Central memory CD8-positive, alpha-beta T cell (primary cell): ENCODE measurements at places on chromosomes 4 and X.

- peak within 1 kb of the TSS; percentile 74 for H3K4me3 ChIP-seq
- no peaks in the 10 kb centered on the region for H3K27me3 ChIP-seq
- peak within 1 kb of the TSS; percentile 89 for H3K27ac ChIP-seq
- H3K36me3 ChIP-seq, result peaks cover 5% of the 10 kb centered on the region
Measured at GRCh38 chr4:122456231-122457116, at the start of gene IL2. Gene IL2 (minus strand): TSS chr4:122456725. CDS start chr4:122456440, 285 bp downstream.

GRCh38 chrX:50497114-50497513 lies 26.5 kb upstream of the DGKK start:
- no peak overlapping the region for H3K27ac ChIP-seq
- no peak for DNase-seq
- no peaks in the 10 kb centered on the region for H3K4me1 ChIP-seq
- peaks cover 24% of the 10 kb centered on the region for H3K27me3 ChIP-seq

DNA sequence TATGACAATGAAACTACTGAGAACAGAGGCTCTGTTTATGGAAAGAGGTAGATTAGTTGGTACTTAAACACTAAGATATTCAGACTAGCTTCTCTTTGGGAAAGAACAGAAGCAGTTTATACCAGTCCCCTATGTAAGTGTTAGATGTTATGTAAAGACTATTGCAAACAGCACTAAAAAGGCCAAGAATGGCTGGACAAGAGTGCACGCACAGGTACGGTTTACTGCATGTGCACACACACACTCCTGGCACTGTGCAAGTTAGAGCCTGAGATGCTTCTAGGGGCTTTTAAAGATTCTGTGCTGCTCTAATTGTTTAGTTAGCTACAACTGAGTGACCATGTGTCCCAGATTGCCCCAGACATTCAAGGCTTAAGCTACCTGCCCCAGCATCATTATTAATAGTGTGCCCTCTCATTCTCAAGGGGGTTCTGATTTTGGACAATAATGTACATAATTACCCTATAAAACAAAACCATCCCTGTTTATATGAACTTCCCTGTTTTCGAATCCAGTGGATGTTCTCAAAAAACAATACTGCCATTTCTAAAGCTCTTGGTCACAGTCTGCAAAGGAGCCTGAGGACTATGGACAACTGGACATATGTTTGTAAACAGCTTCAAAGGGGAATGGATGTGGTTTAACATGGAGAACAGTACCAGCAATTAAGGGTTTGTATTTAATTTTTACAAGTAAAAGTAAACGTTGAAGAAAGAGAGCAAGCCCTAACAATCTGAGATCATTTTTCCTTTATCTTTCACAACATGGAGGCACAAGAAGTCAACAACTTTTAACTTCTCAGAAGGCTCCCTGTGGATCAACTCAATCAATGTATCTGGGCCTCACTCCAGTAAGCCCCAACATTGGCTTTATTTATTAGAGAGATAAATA lies 2.0 kb downstream of the SETD7 start:
- H3K4me1 ChIP-seq, result peaks cover 28% of the 10 kb centered on the region
- H3K27ac ChIP-seq, result peak overlapping the region; percentile 99
- peak overlapping the region; percentile 96 for H3K4me3 ChIP-seq

GRCh38 chr4:127503111-127503510 lies 129.6 kb upstream of the INTU start:
- H3K27ac ChIP-seq, result no peak overlapping the region
- H3K4me3 ChIP-seq, result no peak overlapping the region
- no peaks in the 10 kb centered on the region for H3K4me1 ChIP-seq
- DNase-seq, result no peak
- no peaks in the 10 kb centered on the region for H3K27me3 ChIP-seq

DNA sequence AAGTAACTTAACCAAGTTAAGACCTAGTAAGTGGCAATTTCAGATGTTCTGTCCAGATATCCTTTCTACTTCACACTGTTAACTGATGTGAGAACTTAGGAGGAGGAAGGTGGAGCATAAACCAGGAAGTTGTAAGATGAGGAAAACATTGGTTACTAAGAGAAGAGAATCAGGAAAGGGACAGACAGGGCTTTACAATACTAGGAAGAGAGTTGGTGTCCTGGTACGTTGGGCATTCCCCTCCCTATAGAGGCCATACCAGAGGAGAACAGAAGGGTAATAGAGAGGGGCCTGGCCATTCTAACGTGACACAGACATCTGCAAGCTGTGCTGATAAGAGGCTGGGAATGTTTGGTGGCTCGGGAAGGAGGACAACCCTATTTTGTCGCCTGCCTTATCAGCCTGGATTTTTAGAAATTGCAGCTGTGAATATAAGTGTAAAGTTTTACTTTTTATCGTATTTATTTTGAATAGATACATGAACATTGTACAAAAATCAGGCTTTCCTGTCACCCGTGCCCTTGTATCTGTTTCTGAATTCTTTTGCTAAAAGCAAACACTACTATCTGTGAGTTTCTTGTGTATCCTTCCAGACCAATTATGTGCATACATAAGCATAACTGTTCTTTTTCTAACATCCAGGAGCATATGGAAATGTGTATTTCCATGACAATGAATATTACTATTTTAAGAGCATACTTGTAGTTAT lies 53.5 kb upstream of the HPRT1 start:
- H3K4me1 ChIP-seq, result peaks cover 7% of the 10 kb centered on the region
- peaks cover 3% of the 10 kb centered on the region for H3K36me3 ChIP-seq
- no peak for DNase-seq
- no peaks in the 10 kb centered on the region for H3K27me3 ChIP-seq
- no peak overlapping the region for H3K4me3 ChIP-seq

DNA sequence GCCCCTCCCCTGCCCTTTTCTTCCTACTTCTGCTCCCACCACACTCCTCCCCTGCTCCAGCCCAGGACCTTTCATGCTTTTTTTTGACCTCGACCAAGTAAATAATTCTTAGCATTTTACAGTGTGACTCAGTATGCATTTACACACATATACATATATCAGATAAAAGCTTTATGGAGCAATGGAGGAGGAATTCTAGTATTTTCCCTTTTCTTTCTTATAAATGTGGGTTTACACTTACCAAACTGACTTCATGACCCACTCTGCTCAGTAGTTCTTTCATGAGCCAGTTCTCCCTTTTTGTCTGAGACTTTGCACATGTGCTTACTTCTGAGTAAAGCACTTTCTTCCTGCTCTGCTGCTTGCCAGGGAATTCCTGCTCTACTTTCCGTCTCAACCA lies 111.8 kb upstream of the H2AZ1 start:
- no peak overlapping the region for H3K27ac ChIP-seq
- H3K4me1 ChIP-seq, result no peaks in the 10 kb centered on the region
- peaks cover 2% of the 10 kb centered on the region for H3K36me3 ChIP-seq
- no peak for DNase-seq

DNA sequence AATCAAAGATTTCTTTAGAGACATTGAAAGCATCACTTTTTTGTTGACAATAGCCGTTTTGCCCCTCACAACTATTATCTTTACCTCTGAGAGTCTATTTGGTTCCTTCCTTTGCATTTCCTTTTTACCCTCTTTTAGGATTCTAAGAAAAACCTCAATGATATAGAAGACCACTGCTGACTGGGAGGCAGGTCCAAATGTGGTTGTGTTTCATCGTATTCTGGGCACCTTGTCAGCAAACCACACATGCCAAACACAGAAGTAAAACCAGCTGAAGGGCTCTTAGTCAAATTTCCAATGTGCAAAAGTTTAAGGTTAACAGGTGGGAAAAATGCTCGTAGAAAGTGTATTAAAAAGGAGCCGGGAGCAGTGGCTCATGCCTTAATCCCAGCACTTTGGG lies 5.1 kb upstream of the PRMT9 start:
- H3K36me3 ChIP-seq, result peaks cover 4% of the 10 kb centered on the region
- H3K4me3 ChIP-seq, result no peak overlapping the region
- H3K4me1 ChIP-seq, result peaks cover 4% of the 10 kb centered on the region
- H3K27me3 ChIP-seq, result peaks cover 41% of the 10 kb centered on the region

- no peaks in the 10 kb centered on the region for H3K4me1 ChIP-seq
- H3K36me3 ChIP-seq, result no peaks in the 10 kb centered on the region
- DNase-seq, result no peak
- no peaks in the 10 kb centered on the region for H3K27me3 ChIP-seq
Measured at GRCh38 chr4:186778134-186778533, 54.5 kb upstream of the FAT1 start.

GRCh38 chr4:159487284-159487747 lies 384.4 kb downstream of the RAPGEF2 start:
- H3K27ac ChIP-seq, result no peak overlapping the region
- no peaks in the 10 kb centered on the region for H3K4me1 ChIP-seq
- H3K27me3 ChIP-seq, result peaks cover 30% of the 10 kb centered on the region
- H3K36me3 ChIP-seq, result no peaks in the 10 kb centered on the region

DNA sequence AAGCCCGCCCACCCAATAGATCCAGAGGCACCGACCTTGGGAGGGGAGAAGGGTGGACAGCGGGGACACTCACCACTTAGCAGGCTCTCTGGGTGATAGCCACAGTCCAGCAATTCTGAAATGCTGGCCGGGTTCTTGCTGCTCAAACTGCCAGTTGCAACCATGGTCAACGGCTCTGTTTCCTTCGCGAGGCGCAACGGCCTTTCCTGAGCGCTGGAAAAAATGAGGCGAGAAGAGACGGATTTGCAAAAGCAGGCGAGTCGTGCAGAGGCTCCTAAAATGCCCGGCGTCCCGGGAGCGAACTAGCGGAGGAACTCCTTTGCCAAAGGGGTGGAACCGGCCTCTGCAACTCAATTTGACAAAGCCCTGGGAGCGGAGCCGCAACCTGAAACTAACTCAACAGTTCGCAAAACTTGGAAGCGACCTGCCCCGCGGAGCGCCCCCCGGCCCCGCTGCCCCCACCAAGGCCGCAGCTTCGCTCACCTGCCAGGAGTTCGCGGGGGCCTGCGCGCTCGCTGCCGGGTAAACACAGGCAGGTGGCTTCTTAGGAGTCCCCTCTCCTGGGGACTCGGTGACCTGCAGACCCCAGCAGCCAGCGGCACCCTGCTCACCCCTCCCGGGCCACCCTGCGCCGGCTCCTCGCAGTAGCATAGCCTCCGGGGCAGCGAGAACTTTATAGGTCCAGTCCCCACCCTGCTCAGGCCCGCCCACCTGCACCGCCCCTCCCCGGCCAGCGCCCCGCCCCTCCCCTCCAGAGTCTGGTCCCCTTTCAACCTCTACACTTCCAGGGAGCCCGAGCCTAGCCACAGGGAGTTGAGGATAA lies at the start of gene DDIT4L:
Gene DDIT4L, minus strand, starts transcription at position 649 of the 823 bp plus-strand sequence. Its CDS starts 485 bp downstream, at position 164.
- H3K4me1 ChIP-seq, result peaks cover 15% of the 10 kb centered on the region
- peaks cover 36% of the 10 kb centered on the region for H3K27me3 ChIP-seq
- no peak within 1 kb of the TSS for H3K27ac ChIP-seq

DNA sequence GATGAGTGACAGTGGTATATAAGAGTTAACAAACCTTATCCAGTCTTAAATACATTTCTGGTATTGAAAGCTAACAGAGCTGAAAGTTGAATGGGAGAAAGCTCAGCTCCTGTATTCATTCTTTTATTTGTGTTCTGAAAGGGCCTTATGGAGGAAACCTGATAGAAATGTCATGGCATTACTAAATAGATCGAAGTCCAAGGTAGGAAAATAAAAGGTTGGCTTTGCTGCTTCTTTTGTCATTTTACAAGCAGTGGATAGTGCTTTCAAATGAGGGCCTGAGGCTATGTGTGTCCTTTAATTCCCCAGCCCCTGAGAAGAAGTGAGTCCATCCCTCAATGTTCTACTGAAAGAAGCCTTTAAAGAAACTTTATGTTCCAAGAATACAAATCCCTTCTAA lies 974.3 kb upstream of the INTU start:
- H3K4me3 ChIP-seq, result no peak overlapping the region
- no peak overlapping the region for H3K27ac ChIP-seq
- no peaks in the 10 kb centered on the region for H3K27me3 ChIP-seq
- no peaks in the 10 kb centered on the region for H3K36me3 ChIP-seq

GRCh38 chr4:78596111-78596742 lies 44.7 kb downstream of the ANXA3 start:
- H3K4me1 ChIP-seq, result no peaks in the 10 kb centered on the region
- peaks cover 23% of the 10 kb centered on the region for H3K27me3 ChIP-seq
- no peak for DNase-seq
- H3K36me3 ChIP-seq, result no peaks in the 10 kb centered on the region
- H3K4me3 ChIP-seq, result no peak overlapping the region

DNA sequence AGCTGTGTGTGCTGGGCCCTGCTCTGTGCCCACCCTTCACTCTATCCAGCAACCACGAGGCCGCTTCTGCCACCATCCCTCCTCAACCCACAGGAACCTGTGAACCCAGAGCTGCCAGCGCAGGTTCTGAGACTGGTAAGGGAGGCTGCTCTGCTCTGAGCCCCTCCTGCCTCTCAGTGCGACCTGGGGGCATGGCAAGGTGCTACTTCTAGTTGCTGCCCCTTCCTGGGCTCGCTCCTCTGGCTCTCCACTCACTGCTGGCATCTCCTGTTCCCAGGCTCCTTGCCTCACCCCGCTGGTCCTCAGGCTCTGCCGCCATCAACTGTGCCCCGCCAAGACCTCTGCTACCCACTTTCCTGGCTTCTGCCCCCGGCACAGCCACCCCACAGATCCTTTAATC lies 39.3 kb downstream of the RNF212 start:
- H3K4me1 ChIP-seq, result peaks cover 6% of the 10 kb centered on the region
- peaks cover 44% of the 10 kb centered on the region for H3K27me3 ChIP-seq
- peak overlapping the region; percentile 32 for H3K27ac ChIP-seq
- no peaks in the 10 kb centered on the region for H3K36me3 ChIP-seq

- peaks cover 14% of the 10 kb centered on the region for H3K4me1 ChIP-seq
- H3K27ac ChIP-seq, result peak overlapping the region; percentile 29
- H3K4me3 ChIP-seq, result no peak overlapping the region
Measured at GRCh38 chr4:159117968-159118367, 15.1 kb downstream of the RAPGEF2 start.

GRCh38 chr4:86816501-86817273 lies 32.5 kb downstream of the SLC10A6 start:
- H3K27ac ChIP-seq, result no peak overlapping the region
- H3K4me1 ChIP-seq, result no peaks in the 10 kb centered on the region
- no peaks in the 10 kb centered on the region for H3K36me3 ChIP-seq
- no peak overlapping the region for H3K4me3 ChIP-seq
- DNase-seq, result no peak

- no peaks in the 10 kb centered on the region for H3K27me3 ChIP-seq
- DNase-seq, result no peak
- H3K4me3 ChIP-seq, result peak within 1 kb of the TSS; percentile 53
- H3K27ac ChIP-seq, result no peak within 1 kb of the TSS
Measured at GRCh38 chrX:66638591-66639500, at the start of gene EDA2R. Gene EDA2R (minus strand): TSS chrX:66639078. CDS start chrX:66616020, 23,058 bp downstream.

- no peak for DNase-seq
- H3K4me1 ChIP-seq, result peaks cover 37% of the 10 kb centered on the region
- no peak overlapping the region for H3K27ac ChIP-seq
- no peak overlapping the region for H3K4me3 ChIP-seq
- no peaks in the 10 kb centered on the region for H3K27me3 ChIP-seq
Measured at GRCh38 chrX:72045141-72045540, 86.6 kb downstream of the RTL5 start.

- no peak for DNase-seq
- no peak overlapping the region for H3K27ac ChIP-seq
- no peak overlapping the region for H3K4me3 ChIP-seq
Measured at GRCh38 chrX:31331928-31332327, 260.1 kb upstream of the FTHL17 start.
